ENCODE measurements at places on chromosomes 7 and 10. TPM values are rescaled to one million over a fixed set of nuclear protein-coding genes. Genes with fewer than 3 reads are reported as not detected.

- no peak for DNase-seq
Measured at GRCh38 chr10:28503114-28503513, 29.8 kb upstream of the WAC start.

KEL gene
- 0.46 TPM for total RNA-seq

- peak; percentile 10 for DNase-seq
Measured at GRCh38 chr7:47088329-47089067, 493.4 kb downstream of the TNS3 start.

DNA sequence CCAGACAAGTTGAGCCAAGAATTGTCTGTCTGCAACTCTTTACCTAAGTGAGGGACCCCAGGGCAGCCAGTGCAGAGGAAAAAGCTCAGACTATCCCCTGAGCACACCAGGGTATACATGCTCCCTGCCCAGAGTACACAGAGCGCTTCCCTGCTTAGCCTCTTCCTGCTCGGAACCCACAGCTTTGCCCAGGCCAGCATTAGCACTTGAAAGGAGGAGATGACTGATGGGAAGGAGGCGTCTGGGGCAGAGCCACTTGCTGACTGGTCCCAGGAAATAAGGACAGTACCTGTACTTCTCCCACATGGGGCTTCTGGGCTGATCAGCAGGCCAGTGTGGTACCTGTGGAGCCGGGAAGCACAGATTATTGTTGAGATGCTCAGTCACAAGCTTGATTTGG is 48.4 kb upstream of the TRIM8 start:
- no peak for DNase-seq

FXYD4 gene
- not detected for total RNA-seq

GRCh38 chr7:142813226-142813625 is 41.6 kb upstream of the EPHB6 start:
- DNase-seq: no peak

GRCh38 chr7:128427289-128427891 is 17.6 kb upstream of the IMPDH1 start:
- DNase-seq: no peak

DNA sequence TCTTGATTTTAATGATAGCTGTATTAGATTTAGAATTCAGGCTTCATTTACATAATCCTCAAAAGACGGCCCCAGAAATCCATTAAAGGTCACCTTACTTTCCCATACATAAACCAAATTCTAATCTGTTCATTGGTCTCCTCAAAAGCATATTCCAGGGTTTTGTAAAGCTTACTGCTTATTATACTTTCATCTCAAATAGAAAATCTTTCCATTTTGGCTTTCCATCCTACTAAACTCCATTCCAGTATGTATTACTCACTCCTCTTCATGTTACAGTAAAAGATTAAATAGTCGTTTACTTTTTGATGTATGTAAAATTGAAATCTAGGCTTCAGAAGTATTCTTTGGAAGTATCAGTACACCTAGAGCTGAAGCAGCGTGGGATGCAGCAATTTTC is 143.5 kb upstream of the LRRN3 start:
- DNase-seq: no peak

GRCh38 chr10:129905553-129905952 is 58.5 kb downstream of the EBF3 start:
- DNase-seq: no peak

OR6B1 gene
- total RNA-seq: not detected

Data from CD8-positive, alpha-beta T cell (primary cell).